ENCODE measurements at places on chromosomes 4 and X. TPM values are rescaled to one million over a fixed set of nuclear protein-coding genes. Genes with fewer than 3 reads are reported as not detected.

GRCh38 chr4:183871581-183871980 lies 33.5 kb upstream of the STOX2 start:
- DNase-seq, result no peak

DNA sequence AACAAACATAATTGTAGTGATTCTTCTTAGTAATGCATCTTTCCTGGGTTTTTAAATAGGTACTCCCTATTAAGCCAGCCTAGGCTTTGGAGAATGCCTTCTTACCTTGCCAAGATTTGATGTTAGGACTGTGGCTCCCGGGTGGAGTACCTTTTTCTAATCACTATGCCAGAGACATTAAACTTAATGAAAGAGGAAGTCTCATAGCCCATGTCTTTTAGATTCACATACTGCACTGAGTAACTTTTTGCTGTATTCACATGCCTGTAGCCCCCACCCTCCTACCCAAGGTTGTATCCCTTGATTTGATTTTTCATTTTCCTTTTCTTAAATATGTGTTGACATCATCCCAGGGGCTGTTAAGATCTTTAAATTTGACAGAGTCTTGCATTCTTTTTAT lies 104.2 kb upstream of the TLR2 start:
- DNase-seq, result no peak

DNA sequence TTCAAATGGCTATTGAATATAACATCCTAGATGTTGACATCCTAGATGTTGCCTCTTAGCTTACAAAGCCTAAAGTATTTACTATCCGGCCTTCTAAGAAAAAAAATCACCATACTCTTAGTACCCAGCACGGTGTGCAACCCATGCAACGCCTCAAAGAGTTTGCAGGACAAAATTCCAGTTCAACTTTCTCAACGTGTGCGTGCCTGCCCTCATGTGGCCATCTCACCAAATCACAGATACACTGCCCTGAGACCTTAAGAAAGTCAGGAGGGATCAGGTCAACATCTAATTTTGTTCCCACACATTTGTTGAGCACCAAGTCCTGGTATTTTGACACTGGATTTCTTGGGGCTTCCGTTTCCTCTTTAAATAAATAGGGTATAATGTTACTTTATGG lies 68.3 kb downstream of the CRMP1 start:
- DNase-seq, result no peak

DNA sequence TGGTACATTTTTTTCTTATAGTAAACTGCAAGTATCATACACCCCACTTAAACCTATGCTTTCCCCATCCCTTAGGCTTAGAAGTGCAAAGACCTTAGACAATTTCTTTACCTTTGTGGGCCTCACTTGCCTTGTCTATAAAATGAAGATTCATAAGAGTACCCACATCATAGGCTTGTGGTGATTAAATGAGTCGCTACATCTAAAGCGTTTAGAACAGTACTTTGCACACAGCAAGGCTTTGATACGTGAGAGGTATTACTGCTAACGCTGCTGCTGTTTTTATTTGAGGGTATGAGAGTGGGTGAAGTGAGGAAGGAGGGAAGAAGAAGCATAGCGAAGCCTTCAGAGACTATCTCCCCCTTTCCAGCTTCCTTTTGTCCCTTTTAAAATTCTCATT lies 87.8 kb upstream of the RPS6KA3 start:
- DNase-seq, result no peak

- DNase-seq, result no peak
These were observed 98.0 kb downstream of the PSAPL1 start for GRCh38 chr4:7336732-7337131.

DNA sequence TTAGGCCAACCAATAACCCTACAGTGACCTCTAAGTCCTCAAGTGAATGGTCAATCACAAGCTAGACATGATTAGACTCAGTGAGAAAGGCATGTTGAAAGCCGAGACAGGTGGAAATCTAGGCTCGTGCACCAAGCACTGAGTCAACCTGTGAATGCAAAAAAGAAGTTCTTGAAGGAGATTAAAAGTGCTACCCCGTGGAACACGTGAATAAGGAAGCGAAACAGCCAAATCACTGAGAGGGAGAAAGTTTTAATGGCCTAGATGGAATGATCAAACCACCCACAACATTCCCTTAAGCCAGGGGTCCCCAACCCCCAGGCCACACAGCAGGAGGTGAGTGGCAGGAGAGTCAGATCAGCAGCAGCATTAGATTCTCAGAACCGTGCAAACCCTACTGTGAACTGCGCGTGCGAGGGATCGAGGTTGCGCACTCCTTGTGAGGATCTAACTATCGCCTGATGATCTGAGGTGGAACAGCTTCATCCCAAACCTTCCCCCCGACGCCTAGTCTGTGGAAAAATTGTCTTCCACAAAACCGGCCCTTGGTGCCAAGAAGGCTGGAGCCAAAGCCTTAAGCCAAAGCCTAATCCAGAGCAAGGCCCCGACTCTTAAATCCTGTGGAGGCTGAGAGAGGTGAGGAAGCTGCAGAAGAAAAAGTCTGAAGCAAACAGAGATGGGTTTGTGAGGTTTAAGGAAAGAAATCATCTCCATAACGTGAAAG lies 19.5 kb upstream of the PDE6B start:
- DNase-seq, result no peak

- DNase-seq, result no peak
These were observed 113.2 kb downstream of the USP9X start for GRCh38 chrX:41198410-41198809.

DNA sequence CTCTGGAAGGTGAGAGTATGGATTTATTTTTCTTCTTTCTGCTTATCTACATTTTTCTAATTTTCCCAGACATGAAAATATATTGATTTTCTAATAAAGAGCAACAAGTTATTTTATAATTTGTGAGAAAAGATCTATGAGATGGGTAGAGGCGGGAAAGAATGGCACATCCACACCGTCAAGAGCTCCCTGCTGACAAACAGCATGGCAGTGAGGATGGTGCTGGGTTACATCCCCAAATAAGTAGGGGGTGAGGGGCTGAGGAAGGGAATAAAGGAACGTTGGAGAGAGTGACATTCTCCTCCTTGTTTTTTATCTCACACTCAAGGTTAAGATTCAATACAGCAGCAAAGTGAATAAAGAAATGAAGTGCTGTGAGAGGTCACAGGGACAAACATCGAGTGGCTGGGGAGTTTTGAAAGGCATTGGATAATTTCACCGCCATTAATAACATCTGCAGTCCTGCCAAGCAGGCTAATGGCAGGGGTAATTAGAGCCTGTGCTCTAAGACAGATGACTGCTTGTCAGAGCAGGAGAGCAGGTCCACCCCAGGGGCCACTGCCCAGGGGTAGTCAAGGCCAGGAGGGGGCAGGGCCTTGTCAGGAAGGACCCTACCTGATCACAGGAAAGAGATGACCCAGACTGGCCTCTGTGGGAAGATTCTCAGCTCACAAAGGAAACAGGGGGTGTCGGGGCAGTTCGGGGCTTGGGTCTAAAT lies 323.8 kb downstream of the FBXW7 start:
- DNase-seq, result no peak

DNA sequence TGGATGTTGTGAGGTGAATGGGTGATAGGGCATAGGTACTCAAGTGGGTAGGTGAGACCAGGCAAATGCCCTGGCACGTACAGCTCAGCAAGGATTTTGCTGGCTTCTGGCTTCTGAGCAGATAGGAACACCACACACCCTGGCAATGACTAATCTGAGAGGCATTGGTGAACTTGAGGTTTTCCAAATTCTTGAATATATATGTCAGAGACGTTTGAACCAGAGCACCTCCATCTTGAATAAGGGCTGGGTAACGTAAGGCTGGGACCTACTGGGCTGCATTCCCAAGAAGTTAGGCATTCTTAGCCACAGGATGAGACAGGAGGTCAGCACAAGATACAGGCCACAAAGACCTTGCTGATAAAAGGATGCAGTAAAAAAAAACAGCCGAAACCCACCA lies 204.5 kb downstream of the NLGN4X start:
- no peak for DNase-seq

- DNase-seq, result no peak
These were observed 154.2 kb upstream of the FAM9B start for GRCh38 chrX:9188117-9188516.

Gene IL21
- not detected for total RNA-seq

Gene SLC4A4
- total RNA-seq, result 4.9 TPM

Gene YIPF6
- total RNA-seq, result 36.9 TPM
